ENCODE measurements at places on chromosomes 1 and 21.
A peak's percentile ranks its signal among the peaks of the same experiment; 100 is the strongest.

DNA sequence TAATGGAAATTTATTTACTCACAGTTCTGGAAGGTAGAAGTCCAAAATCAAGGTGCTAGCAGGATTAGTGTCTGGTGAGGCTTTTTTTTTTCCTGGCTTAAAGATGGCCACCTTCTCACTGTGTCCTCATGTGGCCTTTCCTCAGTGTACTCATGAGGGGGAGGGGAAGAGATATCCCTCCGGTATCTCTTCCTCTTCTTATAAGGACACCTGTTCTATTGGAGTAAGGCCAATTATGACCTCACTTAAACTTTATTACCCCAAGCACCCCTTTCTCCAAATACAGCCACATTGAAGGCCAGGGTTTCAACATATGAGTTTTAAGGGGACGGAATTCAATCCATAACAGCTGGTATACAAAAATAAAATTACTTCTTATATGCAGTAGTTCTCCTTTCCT lies 203.7 kb upstream of the C1orf87 start:
- no peak for DNase-seq

- no peak for DNase-seq
These were observed 223.1 kb upstream of the TMEM51 start for GRCh38 chr1:14930247-14930965.

- no peak for DNase-seq
These were observed 23.3 kb downstream of the RPRD2 start for GRCh38 chr1:150387200-150387599.

DNA sequence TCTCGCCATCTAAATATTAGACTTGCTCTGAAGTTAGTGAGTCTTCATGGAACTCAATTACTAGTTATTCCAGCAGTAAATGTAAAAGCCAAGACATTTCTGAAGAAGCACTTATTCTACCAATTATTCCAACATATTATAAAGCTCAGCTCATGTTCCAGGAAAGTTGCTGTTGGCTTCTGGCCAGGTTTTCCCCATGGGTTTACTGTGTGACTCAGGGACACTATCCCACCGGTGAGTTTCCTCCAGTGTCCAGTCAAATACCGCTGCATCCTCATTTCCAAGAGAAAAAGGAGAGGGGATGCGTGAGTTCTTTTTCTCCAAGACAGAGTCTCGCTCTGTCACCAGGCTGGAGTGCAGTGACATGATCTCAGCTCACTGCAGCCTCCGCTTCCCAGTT lies 9.2 kb upstream of the HHIPL2 start:
- DNase-seq, result peak; percentile 26

DNA sequence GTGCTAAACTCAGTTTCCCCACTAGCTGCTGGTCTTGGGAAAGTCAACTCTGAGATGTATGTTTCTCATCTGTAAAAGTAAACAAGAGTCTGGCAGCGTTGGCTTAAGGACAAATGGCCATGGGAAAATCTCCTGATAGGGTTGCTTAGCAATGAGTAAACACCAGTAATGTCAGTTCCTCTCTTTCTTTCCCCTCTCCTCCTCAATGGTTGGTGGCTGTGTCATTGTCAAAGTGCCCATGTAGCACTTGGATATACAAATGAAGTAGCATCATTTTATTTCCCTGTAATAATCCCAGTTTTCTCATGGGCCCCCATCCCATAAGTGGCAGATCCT lies 2.2 kb upstream of the FYB2 start:
- peak; percentile 26 for DNase-seq

DNA sequence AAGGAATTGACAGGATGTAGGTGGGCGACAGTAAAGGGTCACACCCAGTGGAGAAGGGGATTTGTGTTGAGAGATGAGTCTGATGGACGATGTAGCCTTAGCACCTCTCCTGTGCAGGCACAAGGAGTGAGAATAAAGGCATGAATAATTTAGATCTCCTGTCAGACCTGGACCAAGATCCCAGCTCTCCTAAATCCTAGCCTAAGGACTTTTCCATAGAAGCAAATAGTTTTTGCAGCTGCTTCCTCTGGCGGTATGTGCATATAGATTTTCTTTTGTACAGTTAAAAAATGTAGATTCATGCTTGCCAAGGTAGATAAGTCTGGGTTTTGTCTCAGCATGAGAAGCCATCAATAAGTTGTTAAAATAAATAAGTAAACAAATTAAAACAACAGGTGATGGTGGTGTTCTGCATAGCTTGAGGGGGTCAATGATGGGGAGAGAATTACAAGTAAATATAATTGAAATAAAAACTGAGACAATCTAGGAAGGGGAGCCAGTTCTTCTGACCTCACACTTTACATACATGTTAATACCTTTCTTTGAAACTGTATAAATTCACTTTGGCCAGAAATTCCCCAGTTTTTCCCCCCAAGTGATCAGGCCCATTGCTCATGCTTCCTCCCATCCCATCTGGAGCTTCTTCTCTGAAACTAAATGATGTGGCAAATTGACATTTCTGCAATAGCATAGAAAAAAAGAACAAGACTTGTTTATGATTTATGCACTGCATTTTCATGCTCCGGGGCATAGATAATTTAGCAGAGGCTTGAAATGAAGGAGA lies 12.4 kb upstream of the ZP4 start:
- no peak for DNase-seq

GRCh38 chr1:166972826-166973225 lies 2.5 kb downstream of the ILDR2 start:
- DNase-seq, result no peak

GRCh38 chr1:65688848-65689247 lies 103.8 kb upstream of the PDE4B start:
- DNase-seq, result no peak

- no peak for DNase-seq
These were observed 328 bp upstream of the KRTAP10-8 start for GRCh38 chr21:44611551-44611950.

GRCh38 chr1:179923029-179923428 lies 31.6 kb upstream of the CEP350 start:
- DNase-seq, result no peak

GRCh38 chr1:61930116-61930645 lies 187.9 kb downstream of the PATJ start:
- DNase-seq, result no peak

DNA sequence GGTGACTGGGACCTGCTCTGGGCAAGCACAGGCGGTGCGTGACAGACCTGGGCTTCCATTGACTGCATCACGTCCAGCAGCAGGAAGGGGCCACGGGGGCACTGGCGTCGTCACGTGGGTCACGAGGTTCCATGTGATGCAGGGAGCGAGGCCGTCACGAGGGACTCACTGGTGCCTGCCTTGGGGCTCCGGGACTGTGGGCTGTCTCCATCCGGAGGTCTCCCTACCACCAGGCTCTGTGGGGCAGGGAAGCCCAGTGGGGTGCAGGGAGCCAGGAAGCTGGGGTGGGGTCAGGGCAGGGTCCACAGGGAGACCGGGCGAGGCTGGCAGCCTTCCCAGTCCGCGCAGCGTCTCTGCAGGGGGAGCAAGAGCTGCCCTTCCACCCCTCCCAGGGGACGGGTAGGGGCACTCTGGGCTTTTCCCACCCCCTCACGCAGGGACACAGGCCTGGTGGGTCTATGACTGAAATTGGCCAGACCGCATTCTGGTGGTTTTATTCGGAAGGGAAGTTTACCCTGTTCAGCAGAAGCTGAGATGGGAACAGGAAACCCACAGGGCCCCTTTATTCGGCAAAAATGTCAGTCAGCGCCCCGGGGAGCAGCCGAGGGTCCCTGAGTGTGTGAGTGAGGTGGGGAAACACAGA lies 416 bp upstream of the TNFRSF14 start:
- no peak for DNase-seq

- no peak for DNase-seq
These were observed 27.1 kb upstream of the BCL9 start for GRCh38 chr1:147514233-147514632.

- DNase-seq, result no peak
These were observed 2.7 kb downstream of the POU2F1 start for GRCh38 chr1:167223144-167224103.

DNA sequence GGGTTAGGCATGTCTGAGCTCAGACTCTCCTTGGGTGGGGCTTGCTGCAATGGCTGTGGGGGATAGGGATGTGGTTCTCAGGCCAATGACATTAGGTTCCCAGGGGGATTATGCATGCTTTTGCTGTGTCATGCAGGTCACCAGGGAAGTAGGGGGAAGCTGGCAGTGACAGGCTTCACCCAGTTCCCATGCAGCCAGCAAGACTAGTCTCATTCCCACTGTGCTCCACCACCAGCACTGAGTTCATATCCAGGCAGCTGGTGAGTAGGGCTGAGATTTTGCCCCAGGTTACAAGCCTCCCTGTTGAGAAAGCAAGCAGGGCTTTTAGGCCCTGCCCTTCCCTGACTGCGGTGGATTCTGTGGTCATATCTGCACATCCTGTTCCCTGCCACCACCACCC lies 32.1 kb upstream of the PLA2G5 start:
- no peak for DNase-seq

GRCh38 chr1:32754317-32755097 lies 51.9 kb upstream of the SYNC start:
- DNase-seq, result peak; percentile 35

- no peak for DNase-seq
These were observed 38.8 kb downstream of the C1orf21 start for GRCh38 chr1:184425449-184426277.

DNA sequence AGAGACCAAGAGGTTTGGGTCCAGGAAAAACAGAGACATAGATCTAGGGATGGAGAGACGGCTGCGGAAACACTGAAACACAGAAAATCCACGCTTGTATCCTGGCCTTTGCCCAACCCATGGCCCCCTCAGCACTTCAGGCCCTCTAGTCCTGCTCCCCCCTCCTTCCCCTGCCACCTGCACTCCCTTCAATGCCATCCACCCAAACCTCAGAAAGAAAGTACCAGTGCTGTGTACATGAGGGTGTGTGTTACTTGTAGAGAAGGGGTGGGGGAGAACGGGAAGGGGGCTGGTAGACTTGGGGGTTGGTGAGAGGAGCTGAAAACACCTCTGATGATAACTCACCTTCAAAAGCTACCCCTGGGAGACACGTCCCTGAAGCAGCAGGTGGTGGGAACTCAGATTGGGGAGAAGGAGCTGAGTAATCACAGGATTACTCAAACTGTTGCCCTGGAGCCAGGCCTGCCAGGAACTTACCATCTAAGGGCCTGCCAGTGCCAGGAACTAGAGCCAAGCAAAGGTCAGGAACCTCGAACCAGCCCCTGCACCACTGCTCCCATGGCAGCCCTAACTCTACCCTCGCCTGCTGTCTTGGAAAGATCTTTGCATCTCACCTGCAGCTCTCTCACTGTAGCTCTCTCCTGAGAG lies 11.5 kb downstream of the RORC start:
- no peak for DNase-seq

DNA sequence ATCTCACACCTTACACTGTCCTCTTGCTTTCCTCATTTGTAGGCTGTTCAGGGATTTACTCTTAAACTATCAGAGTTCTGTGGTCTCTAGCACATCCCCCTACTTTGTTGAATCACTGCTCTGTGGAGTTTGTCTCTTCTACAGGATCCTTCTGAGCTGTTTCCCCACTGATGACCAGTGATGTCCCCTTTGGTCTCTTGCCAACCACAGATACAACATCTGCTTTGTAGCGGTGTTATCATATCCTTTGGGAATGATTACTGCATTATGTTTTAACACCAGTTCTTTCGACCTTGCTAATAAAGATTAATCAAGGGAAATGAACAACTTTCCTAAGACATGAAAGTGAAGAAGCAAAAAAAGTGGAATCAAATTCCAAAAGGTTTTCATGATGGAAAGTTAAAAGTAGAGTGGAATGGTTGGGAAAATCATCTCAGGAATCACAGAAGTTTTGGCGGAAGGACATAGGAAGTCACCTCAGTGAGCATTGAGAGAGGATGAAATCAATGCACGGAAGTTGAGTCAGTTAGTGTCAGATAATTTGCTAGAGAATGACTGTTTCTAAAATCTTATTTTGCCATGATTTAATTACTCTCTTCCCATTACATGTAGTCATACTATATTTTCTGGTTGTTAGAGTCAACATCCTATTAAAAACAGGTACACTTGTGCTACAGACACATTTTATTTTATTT lies 11.2 kb downstream of the OR10K2 start:
- DNase-seq, result no peak

DNA sequence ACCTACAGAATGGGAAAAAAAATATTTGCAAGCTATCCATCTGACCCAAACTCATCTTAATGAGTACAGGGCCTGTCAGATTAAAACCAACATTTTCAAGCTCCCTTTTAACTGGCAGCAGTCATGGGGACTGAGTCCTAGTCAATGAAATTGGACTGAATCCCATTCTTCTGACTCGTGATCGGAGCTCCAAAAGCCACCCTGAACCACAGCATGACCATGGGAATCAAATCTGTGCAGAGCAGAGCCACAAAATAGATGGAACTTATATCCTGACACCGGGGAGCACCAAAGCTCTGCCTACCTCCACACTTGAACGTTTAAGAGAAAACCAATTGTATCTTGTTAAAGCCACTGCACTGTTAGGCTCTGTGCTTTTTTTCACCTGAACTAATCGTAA lies 5.0 kb upstream of the RWDD3 start:
- DNase-seq, result no peak

GRCh38 chr1:184559117-184559713 lies 172.4 kb downstream of the C1orf21 start:
- no peak for DNase-seq

Data from iris pigment epithelial cell (primary cell).